Stimulated activated CD4-positive, alpha-beta T cell treated with anti-CD3 and anti-CD28 coated beads, Interleukin-4, amount 100 ng/mL, for 1 hour (primary cell): ENCODE measurements at places on chromosomes 12 and 14.

DNA sequence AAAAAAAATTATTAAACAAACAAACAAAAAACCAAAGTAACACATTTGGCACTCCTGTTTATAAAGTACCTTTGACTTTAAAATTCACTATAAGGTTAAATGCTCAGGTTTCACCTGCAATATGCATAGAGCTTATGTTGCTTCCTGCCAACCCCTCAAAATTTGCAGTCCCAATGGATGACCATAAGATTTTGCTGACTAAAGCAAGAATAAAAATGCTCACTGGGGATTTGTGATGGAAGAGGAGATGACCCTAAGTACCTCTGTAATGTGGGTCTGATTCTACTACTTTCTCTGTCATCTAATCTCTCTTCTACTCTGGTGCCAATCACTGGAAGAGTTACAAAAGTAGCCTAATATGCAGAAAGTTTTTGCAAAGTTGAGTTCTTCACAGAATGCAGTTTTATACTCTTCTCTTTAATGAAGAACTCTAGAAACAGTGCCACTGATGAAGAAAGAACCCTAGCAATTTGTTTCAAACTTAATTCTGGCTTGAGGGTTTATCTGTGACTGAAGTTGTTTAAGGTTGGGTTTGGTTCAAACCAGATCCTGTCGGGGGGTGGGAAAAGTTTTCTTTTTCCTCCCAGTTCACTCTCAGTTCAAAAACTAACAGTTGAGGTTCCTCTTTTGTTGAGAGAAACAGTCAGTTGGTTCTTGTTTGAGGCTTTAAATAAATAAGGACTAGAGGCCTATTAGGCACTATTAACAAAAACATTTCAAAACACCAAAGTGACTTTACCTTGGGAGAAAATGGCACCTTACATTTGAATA lies 10.9 kb downstream of the WASHC3 start:
- DNase-seq: no peak

DNA sequence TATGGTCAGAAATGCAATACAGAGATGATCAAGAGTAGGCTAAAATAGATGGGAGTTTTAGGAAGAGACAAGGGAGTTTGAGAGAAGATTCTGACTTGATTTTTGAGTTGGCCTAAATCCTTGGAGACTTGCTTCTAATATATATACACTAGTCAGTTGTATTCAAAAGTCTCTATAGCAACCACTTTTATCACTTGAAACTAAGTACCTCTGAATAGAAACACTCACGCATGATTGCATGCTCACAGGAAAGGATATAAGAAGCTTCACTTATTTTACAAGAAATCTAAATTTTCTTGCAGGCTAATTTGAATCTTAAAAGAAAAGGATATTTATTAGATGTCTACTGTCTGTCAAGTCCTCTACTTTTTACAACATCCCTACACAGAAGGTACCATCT lies 316.8 kb downstream of the SNAPC1 start:
- DNase-seq: no peak

DNA sequence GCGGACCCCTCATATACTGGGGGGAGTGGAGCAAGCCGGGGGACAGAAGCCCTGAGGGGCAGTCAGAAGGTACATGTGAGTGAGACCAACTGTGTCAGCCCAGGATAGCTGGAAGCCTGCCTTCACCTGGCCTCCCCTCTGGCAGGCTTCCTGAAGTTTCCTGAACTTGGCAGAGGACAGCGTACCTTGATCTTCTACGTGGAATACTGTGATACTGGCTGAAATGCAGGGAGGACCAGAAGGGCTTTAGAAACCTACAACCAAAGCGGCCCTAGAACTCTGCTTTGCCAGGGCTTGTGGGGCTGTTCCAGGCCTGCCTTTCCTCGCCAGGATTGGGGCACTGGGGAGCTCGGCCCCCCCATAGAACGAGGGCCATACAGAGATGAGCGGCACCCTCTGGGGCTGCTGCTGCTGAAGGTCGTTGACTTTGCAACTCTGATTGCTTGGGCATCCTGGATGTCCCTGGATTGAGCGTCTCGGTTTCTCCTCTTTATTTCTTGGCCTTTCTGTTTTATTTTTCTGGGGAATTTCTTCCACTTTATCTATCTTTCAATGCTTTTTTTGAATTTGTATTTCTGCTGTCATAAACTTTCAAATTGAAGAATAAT lies 66.5 kb downstream of the SLC25A47 start:
- DNase-seq: no peak

DNA sequence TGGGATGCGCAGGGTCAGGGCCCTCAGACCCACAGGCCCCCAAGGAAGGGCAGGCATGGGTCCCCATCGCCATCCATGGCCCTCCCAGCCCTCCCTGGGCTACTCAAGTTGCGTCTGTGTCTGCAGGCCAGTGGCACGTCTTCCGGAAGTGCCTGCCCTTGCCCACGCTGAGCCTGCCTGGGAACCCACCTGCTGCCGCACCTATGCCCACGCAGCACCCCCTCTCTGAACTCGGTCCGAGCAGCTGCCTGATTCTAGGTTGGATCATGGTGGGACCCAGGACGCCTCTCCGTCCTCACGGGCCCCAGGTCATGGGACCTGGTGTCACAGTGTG lies 182.8 kb downstream of the ADGRD1 start:
- DNase-seq: no peak

GRCh38 chr14:105047283-105048016 lies 17.8 kb downstream of the GPR132 start:
- peak; percentile 23 for DNase-seq

- DNase-seq: no peak
These were observed 14.7 kb downstream of the PIK3C2G start for GRCh38 chr12:18275981-18276380.

GRCh38 chr12:122023339-122024131 lies 1.9 kb downstream of the BCL7A start:
- DNase-seq: peak; percentile 13

GRCh38 chr12:100789146-100789545 lies 5.4 kb upstream of the ANO4 start:
- no peak for DNase-seq

DNA sequence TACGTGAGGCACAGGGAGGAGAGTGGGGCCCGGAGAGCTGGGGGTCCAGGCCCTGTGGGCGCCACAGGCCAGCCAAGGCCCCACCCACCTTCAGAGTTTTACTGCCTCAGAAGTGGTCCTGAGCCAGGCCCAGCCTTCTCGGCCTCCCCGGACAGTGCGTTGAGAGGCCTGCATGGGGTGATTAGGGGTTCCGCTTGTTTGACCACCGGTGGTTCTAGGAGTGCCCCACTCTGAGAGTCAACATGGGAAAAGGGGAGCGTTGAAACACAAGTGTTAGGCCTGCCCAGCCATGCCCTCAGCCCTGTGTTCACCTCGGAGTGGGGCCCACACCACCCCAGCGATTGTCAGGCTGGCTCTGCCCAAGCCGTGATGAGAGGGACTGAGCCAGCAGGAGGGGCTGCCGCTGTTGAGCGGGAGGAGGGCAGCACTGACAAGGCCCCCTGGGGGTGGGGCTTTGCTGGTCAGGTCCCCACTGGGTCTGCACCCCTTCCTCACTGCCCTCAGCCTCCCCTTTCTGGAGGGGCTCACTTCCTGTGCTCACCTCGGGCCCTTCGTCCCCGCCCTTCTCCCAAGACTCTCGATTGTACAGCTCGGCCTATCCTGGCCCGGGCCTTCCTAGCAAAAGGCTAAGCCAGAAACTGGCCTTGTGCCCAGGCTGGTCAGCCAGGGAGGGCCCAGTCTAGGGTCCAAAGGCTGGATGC lies 4.8 kb downstream of the CKB start:
- no peak for DNase-seq

- DNase-seq: no peak
These were observed 203.1 kb downstream of the ITPR2 start for GRCh38 chr12:26629864-26630263.

DNA sequence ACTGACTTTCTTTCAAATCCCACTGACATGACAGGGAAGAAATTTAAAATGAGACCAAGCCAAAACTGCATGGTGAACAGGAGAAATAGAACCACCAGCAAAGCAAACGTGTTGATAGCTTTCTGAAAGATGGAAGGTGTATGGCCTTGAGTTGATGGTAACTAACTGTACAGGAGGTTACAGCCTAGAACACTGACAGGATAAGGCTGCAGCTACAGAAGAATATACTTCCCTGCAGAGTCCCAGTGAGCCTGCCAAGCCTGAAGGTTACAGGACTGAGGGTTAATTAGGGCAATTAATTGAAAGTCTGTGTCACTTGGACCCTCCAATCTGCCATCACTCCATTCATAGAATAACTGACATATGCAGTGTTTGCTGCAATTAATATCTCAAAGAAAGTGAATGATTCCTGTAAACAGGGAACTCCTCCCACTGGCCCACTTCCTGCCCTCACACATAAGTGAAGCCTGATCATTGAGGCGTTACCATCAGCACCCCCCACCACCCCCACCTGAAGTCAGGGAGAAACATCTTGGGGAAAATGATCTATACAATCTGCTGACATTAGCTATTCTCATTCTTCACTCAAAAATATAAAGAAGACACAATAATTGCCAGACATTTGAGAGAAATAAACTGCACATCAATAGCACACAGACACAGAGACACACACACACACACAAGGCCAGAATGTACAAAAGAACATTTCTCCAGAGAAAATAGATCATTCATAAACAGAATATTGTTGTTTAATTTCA lies 73.4 kb downstream of the GTF2A1 start:
- DNase-seq: no peak

DNA sequence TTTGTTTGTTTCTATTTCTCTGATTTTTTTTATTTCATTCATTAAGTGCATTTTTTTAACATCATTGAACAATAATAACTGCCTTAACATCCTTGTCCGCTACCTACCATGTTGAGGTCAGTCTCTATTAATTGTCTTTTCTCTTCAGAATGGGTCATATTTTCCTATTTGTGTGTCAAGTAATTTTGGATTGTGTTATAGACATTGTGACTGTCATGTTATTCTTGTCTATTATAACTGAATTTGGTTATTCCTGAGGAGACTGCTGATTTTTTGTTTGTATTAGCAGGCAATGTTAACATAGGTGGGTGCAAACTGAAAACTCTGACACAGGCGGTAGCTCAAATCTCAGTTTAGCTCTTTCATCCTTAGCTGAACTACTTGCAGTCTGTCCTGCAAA lies 169.9 kb downstream of the DICER1 start:
- no peak for DNase-seq

- no peak for DNase-seq
These were observed 820 bp upstream of the SMAGP start for GRCh38 chr12:51270951-51271518.

- DNase-seq: no peak
These were observed 447.4 kb downstream of the AEBP2 start for GRCh38 chr12:19886639-19887064.

DNA sequence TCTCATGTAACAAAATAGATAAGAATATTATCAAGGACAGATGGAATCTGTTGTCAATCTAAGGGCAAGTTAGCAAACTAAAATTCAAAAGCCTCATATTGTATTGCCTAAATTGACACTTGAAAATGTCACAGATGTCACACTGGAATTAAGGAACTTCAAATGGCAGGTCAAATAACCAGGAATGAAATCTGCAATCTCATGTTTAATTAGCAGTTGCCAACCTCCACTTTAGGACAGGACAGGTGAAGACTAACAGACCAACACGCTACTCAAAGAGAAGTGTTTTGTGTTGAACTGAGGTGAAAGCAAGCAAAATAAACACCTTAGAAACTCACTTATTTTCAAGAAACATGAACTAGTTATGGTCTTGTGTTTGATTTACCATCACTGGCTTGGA lies 11.1 kb downstream of the KIF21A start:
- DNase-seq: no peak

DNA sequence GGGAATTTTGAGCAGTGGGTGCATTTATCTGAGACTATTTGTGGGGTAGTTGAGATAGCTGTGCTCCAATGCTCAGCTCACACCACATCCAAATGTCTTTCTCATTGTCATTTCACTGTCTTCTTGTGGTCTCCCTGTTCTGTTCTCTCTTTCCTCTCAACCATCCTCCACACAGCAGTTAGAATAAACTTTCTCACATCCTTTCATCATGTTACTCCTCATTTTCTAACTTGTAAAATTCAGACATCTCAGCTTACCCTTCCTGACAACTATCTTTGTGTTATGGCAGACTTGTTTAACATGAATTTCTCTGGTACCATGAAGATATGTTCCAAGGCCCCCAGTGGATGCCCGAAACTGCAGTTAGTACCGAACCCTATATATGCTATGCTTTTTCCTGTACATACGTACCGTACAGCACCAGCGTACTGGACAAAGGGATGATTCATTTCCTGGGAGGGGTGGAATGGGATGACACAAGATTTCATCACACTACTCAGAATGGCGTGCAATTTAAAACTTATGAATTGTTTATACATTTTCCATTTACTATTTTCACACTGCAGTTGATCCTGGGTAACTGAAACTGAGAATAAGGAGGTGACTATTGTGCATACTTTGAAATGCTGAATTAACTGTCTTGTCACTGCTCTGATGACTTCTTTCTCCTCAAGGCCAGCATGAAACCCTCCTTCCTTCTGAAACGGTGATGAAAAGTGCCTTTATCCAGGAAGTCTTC lies 177.1 kb upstream of the SLC38A2 start:
- DNase-seq: no peak

- peak; percentile 51 for DNase-seq
These were observed 157.5 kb upstream of the HIF1A start for GRCh38 chr14:61537563-61538463.

DNA sequence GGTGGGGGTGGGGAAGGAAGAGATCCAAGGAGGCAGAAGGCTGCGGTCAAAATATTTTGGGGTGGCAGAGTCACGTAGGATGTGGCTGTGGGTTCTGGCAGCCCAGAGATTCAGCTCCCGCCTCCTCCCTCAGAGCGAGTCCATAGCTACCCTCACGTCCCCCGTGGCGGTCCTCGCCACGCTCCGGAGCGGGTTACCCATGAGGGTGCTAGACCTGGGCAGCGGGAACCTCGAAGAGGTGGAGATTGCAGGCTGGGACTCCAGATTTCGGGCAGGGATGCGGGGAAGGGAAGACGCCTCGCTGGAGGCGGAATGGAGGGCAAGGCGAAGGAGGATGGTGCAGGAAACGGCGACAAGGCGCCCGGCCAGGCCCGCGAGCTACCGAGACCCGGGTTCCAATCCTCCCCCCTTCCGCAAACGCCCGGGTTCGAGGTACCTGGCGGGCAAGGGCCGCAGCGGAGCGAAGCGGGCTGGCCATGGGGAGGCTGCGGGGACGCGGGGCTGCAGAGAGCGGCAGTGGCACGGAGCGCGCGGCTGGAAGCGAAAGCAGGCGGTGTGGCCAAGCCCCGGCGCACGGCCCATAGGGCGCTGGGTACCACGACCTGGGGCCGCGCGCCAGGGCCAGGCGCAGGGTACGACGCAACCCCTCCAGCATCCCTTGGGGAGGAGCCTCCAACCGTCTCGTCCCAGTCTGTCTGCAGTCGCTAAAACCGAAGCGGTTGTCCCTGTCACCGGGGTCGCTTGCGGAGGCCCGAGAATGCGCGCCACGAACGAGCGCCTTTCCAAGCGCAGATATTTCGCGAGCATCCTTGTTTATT lies 46.2 kb downstream of the BCAT1 start:
- peak; percentile 24 for DNase-seq

DNA sequence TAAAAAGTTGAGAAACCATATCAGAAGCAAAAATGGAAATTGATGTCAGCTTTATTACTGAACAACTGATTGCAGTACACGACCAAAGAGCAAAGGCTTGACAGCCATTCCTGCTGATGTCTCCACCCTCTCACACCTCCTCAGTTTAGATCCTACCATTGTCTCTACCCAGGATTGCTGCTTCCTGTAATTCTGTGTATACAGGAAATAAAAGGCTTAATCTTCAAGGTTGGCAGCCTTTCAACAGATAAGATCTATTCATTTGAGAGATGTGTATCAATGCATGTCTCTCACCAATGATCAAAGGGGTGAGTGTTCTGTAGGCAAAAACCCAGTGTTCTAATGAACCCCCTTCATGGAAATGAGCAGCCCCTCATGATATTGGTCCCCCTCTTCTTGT lies 27.0 kb downstream of the SLCO1C1 start:
- DNase-seq: no peak

- DNase-seq: no peak
These were observed 8.7 kb upstream of the SDSL start for GRCh38 chr12:113413488-113413939.
